ENCODE measurements at places on chromosomes 11 and 22.
A peak's percentile ranks its signal among the peaks of the same experiment; 100 is the strongest.

DNA sequence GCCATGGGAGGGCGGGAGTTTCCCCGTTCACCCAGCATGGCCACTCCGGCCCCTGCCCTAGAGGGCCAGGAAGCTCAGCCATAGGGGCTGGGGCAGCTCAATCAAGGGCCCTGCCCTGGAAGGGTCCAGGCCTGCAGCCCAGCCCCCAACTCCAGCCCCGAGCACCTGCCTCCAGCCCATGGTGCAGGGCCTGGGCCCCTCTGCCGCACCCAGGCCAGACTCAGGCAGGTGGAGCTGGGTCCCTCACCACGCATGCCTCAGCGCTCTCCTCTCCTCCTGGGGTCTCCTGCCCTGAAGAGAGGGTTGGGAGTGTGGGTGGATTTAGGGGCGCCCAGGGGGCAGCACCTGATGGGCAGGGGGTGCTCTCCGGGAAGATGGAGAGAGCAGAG lies 13.1 kb downstream of the MLC1 start:
- DNase-seq: no peak

GRCh38 chr22:19419086-19419463 lies 12.5 kb downstream of the HIRA start:
- no peak for DNase-seq

GRCh38 chr11:76635991-76636738 lies 34.4 kb downstream of the LRRC32 start:
- no peak for DNase-seq

DNA sequence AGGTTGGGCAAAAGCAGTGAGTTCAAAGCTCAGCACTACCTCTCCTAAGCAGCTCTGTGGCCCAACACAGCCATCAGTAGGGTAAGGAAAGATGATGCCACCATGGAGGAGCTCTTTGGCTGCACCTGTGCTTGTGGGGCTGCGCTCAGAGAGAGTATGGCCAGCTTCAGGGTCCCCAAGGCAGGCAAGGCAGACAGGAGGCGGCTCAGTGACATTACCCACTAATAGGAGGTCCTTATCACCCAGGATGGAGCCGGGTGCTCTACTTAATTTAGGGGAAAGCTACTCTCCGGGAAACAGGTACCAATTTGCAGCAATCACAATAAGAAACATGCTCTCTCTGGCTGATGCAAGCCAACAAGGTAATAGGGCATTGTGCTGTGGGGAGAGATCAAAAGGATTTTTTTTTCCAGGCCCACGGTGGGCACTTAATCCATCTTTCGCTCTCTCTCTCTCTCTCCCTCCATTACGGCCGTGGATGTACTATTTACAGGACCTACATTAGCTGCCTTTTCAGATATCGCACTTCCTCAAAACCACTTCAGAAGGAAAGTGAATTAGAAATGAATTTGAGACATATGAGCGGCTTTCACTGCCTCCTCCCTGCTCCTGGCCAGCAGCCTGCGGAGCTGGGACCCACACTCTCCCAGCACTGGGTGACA lies 446.3 kb downstream of the SOX6 start:
- DNase-seq: no peak

DNA sequence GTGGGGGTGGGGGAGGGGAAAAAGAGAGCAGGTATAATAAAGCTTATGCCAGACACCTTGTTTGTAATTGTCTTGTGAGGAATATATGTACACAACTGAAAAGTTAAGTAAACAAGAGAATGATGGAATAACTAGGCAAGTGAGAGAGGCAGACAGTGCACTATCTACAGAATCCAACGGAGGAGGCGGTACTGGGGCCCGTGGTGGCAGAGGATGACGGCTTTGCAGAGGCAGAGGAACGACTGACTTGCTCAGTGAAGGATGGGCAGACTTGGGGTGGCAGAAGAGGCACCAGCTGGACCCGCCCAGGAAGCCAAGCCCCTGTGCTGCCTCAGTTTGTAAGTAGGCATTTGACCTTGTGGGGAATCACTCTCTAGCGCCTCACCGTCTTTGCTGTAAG lies 297.6 kb downstream of the ST3GAL4 start:
- no peak for DNase-seq

DNA sequence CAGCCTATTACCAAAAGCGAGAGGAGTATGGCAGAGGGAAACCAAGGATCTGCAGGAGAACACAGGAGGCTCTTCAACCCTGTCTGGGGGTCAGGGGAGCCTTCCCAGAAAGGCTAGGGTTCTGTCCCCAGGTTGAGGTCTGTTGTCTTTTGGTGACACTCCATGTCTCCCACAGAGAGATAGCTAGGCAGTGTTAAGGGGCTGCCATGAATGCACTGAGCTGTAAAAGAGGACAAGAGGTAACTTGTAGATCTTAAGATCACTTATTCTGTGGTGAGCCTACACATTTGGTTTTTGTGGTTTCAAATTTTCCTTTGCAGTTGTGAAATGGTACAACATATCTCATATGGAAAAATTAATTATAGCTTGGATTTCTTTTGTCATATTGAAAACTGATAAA lies 6.0 kb upstream of the ACER3 start:
- DNase-seq: no peak

GRCh38 chr11:12757416-12757815 lies 83.2 kb downstream of the TEAD1 start:
- DNase-seq: no peak

- no peak for DNase-seq
Observed at GRCh38 chr11:71103266-71103665, 149.1 kb downstream of the SHANK2 start.

- DNase-seq: peak; percentile 26
Observed at GRCh38 chr22:39658367-39658766, 87.8 kb downstream of the CACNA1I start.

GRCh38 chr11:126834149-126834548 lies 166.4 kb downstream of the KIRREL3 start:
- no peak for DNase-seq

- no peak for DNase-seq
Observed at GRCh38 chr11:66562907-66563583, 5.4 kb downstream of the CTSF start.

- no peak for DNase-seq
Observed at GRCh38 chr11:60699284-60699691, at the start of gene MS4A8. MS4A8 (plus strand) TSS chr11:60699612; CDS start chr11:60700861, 1,249 bp downstream.

DNA sequence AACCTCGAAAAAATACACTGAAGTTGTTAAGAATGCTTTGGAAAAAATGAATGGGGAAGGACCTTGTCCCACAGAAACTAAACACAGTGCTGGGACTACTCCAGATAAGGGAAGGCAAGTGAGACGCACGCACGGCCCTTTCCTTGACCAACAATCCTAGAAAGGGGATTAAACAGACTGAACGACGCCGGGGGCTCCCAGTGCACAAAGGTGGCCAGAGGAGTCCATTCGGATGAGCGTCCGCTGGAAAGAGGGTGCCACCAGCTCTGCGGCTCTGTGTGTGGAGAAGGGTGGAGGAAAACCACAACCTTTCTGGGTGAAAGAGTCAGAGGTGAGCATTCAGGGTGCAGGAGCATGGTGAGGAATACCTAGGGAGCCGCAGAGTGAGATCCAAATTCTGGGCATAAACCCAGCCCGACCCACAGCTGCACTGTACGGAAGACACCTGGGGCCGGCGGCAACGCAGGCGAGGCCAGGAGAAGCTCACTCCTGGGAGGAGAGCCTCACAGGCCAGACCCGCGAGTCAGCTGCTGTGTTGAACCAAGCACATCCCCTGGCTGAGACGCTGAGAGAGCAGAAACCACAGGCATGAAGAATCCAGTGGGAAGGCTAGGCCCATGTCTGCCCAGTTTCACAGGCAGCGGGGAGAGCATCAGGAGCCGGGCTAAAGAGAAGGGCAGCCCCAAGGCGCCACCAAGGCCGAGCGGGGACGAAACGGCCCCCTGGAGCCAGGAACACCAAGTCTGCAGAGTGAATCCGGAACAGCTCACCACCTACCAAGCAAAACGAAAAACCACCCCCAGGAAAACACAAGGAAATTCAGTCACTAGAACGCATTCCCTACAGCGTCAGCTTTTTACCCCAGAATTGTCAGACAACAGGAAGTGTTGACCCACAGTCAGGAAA lies 177.1 kb downstream of the BRD1 start:
- no peak for DNase-seq

DNA sequence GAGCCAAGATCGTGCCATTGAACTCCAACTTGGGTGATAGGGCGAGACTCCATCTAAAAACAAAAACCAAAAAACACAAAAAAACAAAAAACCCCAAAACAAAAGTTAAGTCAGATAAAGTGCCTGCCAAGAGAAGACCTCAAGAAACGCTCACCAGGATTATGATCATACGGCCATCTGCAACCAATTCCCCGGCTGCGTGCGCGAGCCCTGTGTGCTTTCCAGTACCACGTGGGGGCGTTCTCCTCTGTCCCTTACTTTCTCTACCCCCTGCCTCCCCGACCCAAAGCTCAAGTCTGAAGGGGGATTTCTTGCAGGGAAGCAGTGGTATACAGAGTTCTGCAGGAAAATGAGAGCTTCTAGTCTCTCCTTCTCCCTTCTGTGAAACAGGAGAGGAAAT lies 10.5 kb upstream of the RPS19BP1 start:
- no peak for DNase-seq

GRCh38 chr11:21771097-21771496 lies 421.8 kb upstream of the ANO5 start:
- no peak for DNase-seq

- no peak for DNase-seq
Observed at GRCh38 chr11:77208535-77208934, 80.5 kb downstream of the MYO7A start.

DNA sequence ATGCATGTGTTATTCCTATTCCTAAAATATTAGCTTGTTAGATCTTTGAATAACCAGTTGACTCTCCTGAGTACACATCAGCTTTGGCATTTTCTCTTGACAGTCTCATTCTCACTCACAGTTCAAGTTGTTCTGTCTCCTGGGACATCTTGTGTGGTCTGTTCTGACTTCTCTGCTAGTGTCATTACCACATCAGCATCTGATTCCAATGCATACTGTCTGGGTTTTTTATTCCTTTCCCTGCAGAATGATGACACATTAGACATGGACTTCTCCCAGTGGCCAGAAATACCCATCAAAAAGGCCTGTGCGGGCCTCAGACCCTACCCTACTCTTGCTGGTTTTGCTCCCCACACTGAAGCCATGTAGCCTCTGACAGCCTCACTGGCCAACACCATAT lies 2.7 kb downstream of the ZNF74 start:
- no peak for DNase-seq

- no peak for DNase-seq
Observed at GRCh38 chr11:17652556-17652955, 66.8 kb upstream of the MYOD1 start.
